ENCODE measurements at places on chromosomes 6 and 20.

DNA sequence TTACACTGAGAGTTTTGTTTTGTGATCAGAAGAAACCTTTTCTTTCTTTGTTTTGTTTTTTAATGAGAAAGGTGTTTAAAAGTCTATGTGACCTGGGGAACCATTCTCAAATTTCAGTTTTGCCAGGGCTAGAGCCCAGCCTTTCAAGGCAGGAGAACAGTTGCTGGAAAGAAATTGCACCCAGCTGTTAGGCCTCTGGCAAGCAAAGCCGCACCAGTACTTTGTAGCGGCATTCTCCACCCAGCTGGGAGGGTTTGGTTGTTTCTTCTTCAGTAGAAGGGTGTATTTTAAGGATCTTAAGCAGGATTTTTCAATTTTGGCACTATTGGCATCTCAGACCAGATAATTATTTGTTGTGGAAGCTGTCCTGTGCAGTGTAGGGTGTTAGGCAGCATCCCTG is 16.6 kb upstream of the MAPK13 start:
- DNase-seq = no peak

GRCh38 chr6:36510365-36510764 is 36.9 kb downstream of the STK38 start:
- DNase-seq = no peak

GRCh38 chr6:162674452-162674851 is 53.1 kb downstream of the PRKN start:
- DNase-seq = no peak

DNA sequence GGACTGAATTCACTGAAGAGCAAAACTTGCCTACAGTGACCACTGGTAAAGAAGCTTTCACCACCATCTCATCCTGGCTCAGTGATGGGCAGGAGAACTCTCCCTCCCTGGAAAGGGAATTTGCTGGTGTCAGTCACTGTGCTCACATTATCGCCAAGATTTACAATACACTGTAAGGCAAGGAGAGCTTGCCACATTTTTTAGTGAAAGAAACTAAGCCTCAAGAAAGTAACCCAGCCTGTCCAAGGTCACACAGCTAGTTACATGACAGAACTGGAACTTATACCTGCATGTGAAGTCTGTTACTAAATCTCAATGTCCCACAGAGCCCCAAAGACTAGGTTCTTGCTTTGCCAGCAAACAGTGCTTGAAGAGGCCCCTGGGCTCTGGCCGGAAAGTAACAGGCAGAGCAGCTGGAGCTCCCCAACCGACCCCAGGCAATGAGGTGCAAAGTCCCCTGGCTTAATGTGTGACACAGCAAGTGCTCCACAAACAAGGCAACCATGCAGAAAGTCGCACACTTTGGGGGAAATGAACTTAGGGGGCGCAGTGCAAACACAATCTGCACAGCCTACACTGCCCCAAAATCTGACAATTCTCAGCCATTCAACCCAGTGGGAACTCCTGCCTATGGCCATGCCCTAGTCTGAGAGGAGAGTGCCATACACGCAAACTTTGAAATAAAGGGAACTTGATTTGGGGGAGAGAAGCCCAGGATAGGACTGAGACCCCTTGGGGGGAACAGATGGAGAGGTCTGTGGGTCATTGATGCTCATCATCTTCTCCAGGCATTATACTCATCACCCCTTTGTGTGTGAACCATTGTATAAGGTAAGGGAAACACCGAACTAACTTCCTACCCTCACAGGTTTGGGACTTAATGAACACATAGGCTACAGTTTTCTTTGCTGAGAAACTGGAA is 1.9 kb downstream of the BCL2L1 start:
- no peak for DNase-seq

Measured in activated gamma-delta T cell treated with anti-CD3 and anti-CD28 coated beads, Interleukin-2, amount 50 U/mL, for 16 hours (primary cell).